ENCODE measurements at places on chromosomes 5 and 9.

GRCh38 chr5:12704955-12705354 is 800.7 kb upstream of the CTNND2 start:
- no peak for DNase-seq

- DNase-seq = no peak
Observed at GRCh38 chr5:8436924-8437323, 568.0 kb downstream of the MTRR start.

DNA sequence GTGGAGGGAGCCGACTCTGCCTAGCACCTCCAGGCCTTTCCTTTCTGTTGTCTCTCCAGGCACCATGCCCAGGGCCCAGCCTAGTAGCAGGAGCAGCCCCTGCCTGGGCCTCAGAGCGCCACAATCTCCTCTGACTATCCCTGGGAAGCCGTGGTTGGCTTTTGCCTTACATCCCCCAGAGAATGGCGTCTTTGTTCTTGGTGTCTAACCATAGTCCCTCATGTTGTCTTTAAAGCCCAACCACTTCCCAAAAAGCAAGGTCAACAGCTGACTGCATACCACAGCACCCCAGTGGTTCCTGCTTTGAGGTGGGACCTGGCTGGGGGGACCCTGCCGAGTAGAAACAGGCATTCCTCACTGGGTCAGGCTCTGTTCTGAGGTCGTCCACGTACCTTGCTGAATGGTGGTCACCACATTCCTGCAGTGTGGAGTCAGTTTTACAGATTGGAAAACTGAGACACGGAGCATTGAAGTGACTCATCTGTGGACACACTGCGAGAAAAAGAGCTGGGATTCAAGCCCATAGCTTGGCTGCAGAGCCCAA is 13.7 kb upstream of the CERCAM start:
- DNase-seq = no peak

DNA sequence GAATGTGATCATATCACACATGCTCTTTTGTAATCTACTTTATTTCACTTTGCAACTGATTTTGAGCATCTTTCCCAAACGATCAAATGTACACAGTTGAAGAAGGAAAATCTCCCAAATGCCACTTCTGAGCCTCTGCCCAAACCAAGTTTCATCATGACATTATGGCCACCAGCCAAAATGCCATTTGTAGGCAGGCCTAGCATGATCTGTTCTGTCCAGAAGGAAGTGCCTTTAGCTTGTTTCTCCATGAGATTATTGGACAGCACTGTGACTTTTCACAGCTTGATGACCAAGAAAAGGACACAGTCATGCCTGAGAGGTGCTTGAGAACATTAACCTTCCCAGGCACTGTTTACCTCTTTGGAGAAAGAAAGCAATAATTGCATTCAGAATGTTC is 73.2 kb upstream of the PIP5K1B start:
- no peak for DNase-seq

DNA sequence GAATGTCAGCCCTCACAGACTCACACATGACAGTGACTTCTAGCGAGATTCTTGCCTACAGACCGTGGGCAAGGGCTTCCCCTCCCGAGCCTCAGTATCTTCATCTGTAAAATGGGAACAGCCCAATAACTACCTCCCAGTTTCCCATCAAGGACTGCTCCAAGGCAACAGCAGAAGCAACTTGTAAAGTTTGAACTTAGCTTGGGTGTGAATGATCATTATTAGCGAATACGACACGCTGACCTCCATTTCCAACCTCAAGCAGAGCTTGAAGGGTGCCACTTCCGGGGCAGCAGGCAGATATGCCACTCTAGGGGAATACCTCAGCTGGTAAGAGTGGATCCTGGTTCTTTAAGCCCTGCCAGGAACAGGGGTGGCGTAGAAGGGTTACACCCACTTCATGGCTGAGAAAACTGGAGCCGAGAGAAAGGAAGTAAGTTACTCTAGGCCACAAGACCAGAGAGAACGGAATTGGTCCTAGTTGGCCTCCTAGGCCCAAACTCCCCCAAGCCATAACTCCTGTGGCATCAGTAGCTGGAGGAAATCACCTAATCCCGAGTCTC is 2.0 kb downstream of the RNF44 start:
- DNase-seq = no peak

DNA sequence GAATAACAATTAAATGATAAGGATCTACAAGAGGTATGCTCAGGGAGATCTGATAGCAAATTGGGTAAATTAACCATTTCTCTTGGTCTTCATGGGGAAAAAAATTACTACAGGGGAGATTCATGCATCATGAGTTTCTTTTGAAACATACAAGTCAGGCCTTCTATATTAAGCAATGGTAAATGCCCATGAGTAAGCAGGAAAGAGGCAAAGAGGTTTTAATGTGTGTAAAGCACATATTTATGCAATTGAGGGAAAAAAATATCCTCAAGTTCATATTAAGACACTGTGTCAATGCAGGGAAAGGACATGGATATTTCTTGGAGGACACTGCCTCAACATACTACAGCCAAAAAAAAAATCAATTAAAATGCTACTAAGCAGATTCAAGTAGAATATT is 73.4 kb upstream of the NR4A3 start:
- DNase-seq = no peak

DNA sequence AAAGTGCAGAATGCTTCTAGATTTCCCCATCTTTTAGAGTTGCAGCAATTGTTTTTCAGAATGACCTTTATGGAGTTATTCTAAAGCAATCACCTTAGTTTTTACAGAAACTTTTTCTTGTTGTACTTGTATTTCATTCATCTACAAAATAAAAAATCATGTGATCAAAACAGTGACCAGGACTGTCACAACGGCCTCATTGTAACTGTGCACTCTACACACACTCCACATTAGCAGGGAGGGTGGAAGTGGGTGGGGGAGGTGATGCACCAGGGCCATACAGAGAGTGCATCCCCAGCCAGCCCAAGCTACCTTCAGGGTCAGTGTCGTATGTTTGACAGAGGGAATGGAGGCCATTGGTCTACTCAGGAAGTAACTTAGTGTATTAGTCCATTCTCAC is 26.9 kb downstream of the EGFLAM start:
- no peak for DNase-seq

DNA sequence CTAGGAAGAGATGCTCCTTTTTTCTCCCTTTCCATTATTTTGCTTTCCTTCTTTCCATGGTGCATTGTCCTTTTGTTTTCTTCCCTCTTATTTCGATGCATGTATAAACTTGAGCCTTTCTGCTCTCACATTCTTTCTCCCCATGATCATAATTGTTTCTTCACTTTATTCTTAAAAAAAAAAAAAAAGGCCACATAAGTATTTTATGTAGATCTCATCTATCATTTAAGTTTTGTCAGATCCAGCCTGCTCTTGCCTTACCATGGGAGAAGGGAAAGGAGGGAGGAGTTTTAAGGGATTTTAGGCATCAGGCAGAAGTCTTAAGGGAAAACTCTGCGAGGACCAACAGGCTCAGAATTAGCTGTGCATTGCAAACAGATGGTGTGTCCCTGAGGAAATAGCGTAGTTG is 11.1 kb downstream of the TGFBR1 start:
- DNase-seq = no peak

DNA sequence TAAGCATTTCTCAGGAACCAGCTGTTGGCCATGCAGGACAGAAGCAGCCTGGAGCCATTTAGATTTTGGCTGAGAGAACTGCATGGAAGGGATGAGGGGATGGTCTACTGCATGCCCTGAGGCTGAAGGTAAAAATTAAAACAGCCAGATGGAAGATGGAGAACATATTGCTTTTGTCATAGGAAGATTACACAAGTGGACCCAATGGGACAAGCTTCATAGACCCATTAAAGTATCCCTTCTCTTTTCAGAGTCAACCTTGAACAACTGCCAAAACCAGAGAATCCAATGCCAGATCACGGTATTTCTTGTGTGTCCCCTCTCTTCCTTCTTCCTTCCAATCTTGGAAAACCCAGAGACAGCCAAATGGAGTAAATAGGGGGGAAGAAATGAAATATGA is 253.4 kb downstream of the NR2F1-AS1 start:
- no peak for DNase-seq

DNA sequence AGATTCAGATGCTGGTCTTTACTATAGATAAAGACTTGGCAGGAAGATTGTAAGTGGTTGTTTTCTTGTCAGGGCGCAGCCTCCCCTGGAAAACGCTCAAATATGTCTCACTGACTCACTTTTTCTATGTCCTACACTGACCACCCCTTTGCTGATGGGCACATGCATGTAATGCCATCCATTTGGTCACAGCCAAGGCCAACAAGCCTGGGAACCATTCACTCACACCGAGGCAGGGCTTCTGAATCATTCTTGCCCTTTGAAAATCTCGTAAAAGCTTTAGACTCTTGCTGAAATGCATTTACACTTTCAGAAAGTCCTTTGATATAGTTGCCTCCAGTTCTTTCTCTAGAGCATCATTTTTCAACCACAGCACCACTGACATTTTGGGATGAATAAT is 249.4 kb downstream of the ACTL7B start:
- no peak for DNase-seq

DNA sequence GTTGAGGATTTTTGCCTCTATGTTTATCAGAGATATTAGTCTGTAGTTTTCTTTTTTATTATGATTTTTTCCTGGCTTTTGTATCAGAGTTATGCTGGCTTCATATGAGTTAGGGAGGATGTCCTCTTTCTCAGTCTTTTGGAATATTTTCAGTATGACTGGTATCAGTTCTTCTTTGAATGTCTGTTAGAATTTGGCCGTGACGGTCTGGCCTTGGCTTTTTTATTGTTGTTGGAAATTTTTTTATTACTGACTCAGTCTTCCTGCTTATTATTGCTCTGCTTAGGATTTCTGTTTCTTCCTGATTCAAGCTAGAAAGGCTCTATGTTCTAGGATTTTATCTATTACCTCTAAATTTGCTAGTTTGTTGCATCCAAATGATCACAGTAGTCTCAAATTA is 421.9 kb downstream of the CDH10 start:
- DNase-seq = no peak

- DNase-seq = no peak
Observed at GRCh38 chr9:36725777-36726356, 153.2 kb downstream of the MELK start.

DNA sequence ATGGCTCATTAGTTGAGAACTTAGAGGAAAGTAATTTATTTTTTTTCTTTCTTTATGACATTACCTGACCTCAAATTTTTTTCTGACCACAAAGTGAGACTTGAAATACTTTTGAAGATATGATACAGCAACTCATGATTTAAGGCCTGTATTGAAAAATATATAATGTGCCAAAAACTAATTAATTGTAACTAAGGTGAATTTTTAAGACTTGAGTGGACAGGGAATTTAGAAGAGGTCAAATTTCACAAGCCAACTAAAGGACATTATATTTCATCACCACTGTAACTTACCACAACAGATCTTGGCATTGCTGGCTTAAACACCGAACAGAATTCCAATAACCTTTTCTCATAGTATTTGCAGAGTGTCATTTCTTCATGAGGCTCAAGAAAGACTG is 1.8 kb downstream of the CCNH start:
- DNase-seq = no peak

- DNase-seq = no peak
Observed at GRCh38 chr9:121765021-121765950, 113.9 kb downstream of the DAB2IP start.

- DNase-seq = no peak
Observed at GRCh38 chr5:79729679-79730078, 40.0 kb downstream of the CMYA5 start.

DNA sequence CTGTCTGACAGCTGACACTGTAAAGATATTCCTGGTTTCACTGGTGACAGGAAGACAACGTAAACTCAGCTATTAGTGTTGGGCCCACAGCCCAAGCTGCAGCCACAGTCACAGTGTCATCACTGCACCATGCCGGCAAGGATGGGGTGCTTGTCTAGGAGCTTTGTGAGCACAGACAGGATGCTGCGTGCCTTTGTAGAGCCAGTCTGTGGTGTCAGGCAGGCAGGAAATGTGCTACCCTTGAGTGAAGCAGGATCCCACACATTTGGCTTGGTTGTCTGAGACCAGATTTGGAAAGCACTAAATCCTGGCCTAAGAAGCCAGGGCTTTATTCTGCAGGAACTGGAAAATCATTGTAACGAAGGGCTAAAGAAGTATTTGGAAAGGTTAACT is 121.6 kb upstream of the ADAMTS16 start:
- DNase-seq = no peak

- DNase-seq = no peak
Observed at GRCh38 chr5:86465052-86465838, 152.5 kb upstream of the COX7C start.

DNA sequence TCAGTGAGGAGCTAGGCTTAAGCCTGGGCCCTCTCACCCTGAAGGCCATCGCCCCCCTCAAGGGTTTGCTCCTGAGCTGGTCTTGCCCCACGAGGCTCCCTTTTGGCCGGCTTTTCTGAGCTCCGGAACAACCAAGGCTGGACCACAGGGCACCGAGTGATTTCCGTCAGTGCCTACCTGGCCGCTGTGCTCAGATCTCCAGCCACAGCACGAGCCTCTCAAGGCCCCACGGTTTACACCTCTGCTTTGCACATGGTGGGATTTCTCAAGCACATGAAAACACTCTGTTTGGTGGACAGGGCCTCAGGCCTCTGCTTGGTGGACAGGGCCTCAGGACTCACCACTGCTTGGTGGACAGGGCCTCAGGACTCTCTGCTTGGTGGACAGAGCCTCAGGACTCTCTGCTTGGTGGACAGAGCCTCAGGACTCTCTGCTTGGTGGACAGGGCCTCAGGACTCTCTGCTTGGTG is 15.8 kb downstream of the CLPTM1L start:
- no peak for DNase-seq

- no peak for DNase-seq
Observed at GRCh38 chr5:74226716-74227485, 413.6 kb downstream of the ENC1 start.

- DNase-seq = peak; percentile 70
Observed at GRCh38 chr9:131728961-131729360, 10.9 kb downstream of the RAPGEF1 start.

GRCh38 chr5:173831196-173831914 is 56.8 kb upstream of the CPEB4 start:
- DNase-seq = no peak

DNA sequence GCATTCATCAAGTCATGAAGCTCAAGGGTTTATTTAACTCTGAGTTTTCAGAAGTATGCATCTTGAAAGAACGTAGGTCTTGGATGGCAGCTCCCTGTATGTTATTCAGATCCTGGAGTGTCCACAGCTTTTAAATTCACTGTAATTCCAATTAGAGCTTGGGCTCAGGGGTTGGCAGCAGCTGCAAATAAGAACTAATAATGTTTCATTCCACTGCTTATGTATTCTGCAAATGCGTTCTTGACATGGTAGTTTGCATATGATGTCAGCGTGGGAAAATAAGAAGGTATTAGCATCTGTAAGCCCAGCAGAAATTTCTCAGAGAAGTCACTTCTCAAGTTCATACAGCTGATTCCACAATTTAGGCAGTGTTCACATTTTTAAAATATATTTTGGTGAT is 58.4 kb downstream of the RORB start:
- DNase-seq = no peak

DNA sequence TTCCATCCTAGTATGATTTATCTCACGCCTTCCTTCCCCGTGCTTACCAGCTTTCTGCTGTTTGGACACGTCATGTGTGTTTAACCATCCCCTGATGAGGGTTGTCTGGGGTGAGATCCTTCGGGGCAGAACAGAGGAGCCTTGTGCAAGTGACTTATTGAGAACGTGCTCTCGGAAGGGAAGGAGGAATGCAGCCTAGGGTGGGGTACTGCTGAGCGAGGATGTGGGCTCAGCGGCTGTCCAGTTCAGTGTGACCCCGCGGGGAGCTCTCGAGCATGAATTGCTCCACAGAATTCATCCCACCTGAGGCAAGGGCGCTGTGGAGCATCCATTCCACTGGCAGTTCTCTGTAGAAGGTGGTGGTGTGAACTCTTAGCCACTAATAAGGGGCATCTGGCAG is 4.0 kb downstream of the MYOZ3 start:
- DNase-seq = no peak

Measured in activated T-cell treated with anti-CD3 and anti-CD28 coated beads, Interleukin-2, amount 50 U/mL, for 1 hour (primary cell).